ENCODE measurements at places on chromosomes 7 and 10.

- no peak for DNase-seq
Measured at GRCh38 chr7:101068401-101068800, 16.9 kb upstream of the TRIM56 start.

DNA sequence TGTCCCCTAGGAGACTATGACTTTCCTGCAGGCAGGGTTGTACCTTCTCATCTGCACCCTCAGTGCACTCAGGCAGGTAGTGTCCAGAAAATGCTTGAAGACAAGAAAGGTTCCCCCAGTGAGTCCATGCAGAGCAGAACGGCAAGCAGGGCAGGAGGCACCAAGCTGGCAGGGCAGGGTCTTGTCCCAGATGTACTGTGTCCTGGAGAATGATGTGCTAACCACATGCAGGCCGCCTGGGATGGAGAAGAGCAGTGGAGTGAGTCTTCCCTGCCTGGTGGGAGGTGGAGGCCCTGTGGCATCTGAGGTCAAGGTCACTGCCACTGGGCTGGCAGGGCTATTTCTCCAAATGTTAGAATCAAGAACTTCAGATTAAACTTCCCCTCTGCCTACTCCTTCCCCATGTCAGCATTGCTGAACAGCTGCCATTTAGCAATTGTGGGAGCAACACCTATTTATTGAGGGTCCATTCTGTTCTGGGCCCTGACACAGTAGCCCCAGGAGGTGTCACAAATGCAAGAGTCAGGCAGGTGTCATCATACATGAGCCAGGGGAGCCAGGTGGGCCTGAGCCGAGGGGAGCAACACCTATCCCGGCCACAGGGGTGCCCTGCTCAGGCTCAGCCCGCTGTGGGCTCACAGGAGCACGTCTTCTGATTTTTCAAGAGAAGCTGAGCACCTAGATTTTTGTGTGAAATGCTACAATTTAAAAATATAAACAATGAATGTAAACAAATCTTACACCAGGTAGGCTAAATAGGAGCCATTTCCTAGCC, 34.1 kb downstream of the PTPRE start:
- no peak for DNase-seq

- no peak for DNase-seq
Measured at GRCh38 chr7:150854066-150855000, 2.0 kb downstream of the AOC1 start.

GRCh38 chr10:104318810-104319741, 19.2 kb downstream of the ITPRIP start:
- no peak for DNase-seq

- DNase-seq: no peak
Measured at GRCh38 chr10:119318411-119319160, 111.2 kb downstream of the GRK5 start.

DNA sequence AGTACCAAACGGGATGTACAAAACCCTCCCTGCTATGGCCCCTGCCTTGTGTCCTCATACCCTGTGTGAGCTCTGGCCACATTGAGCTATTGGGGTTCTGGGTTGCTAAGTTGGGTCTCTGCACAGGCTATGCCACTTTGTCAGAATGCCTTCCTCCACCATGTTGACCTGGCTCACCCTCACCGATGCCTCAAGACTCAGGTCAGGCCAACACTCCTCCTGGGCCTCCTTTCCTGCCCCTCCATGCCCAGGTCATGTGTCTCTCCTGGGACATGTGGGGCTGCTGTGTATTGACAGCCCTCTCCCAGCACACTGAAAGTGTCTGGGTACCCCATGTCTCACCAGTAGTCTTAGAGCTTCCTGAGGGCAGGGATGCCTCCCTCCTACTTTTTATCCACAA, 14.6 kb downstream of the TRPV5 start:
- DNase-seq: no peak

- DNase-seq: no peak
Measured at GRCh38 chr10:33183655-33184054, 150.8 kb downstream of the NRP1 start.

DNA sequence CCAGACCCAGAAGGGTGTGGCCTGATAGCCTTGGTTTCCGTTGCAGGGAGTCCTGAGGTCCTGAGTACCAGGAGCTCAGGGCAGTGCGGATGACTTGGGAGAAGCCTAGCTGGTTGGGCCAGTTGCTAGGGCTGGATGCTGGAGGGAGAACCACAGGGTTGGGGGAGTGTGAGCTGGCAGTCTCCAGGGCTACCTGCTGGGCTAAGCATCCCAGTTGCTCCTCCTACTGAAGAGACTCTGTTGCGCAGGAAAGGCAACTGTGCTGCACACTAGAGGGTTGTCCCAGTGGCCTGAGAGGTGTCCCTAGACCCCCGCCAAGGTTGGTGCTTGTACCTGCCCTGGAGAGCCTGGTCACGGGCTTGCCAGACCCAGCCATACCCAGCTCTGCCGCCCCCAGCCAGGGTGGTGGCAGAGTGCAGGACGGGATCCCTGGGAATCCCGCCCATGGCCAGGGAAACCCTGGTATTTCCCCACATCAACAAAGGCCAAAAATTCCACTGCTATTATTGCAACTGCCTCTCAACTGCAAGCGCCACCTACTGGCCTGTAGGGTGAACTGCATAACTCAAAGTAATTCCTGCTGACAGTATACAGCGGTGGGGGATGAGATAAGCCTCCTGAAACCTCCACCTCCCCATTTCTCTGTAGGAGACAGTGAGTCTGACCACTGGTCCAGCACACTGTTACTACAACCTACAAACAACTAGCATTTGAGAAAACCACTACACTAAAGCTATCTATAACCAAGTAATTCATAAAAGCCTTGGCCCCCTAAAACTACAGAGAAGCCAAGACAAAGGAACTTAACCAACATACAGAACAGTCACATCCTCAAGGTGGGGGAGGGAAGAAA, 67.6 kb upstream of the DDC start:
- DNase-seq: peak; percentile 43

GRCh38 chr7:135710417-135711138, 17.4 kb downstream of the SLC13A4 start:
- no peak for DNase-seq

GRCh38 chr10:73217628-73218027, 29.4 kb downstream of the DNAJC9 start:
- DNase-seq: no peak

DNA sequence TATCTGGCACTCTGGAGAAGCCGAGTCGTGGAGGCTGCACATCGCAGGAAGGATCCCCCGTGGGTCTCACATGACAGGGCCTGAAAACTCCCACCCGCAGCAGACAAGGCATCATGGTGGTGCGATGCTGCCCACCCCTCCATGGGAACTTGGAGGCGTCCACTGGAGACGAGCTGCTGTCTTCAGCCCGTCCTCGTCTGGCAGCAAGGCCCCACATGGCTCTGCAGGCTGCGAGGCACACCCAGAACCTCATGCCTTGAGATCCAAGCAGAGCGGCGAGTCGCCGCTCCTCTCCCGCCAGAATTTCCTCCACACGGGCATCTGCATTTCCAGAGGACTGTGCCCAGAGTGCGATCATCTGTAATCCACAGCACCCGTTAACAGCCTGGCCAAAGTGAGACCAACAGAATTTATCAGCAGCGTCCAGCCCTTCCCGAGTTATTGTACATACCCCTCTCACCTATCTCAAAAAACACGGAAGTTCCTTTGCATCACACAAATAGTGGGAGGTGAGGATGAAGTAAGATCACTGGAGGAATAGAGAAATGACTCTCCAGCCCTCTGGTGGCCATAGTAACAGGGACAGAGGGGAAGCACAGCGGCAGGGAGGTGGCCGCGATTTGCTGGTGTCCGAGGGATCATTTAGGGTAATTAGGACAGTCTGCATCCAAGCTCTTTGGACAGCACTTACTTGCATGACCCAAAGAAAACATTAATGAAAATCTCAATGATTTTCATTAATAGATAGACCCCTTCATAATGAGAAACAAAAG, 292.4 kb downstream of the USP6NL start:
- no peak for DNase-seq

- DNase-seq: no peak
Measured at GRCh38 chr7:70710011-70710480, 421.9 kb upstream of the GALNT17 start.

DNA sequence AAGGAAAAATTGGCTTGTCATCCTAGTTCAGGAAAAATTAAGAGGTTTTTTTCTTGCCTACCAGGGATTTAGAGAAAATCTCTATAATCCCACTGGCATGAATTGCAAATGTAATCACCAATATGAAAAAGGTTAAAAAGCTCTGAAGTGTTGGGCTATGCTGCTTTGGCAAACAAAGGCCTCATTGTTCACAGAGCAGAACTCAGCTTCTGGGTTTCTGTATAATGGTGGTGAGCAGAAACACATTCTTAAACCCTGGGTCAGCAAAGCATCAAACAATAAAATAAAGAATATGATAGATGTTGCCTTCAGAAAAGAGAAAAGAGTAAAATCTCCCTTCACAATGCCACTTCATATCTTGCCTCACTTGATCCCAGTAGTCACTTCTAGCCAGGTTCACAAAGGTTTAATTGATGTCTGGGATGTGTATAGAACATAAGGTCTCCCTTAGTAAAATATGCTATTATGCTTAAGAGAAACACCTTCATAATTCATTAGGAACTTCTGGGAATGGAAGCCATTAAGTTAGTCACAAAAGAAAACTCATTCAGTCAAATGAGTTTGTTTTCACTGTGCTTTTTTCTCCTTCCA, 1255.5 kb upstream of the PHF14 start:
- DNase-seq: no peak

- no peak for DNase-seq
Measured at GRCh38 chr7:1669954-1670893, at the start of gene ELFN1. Gene ELFN1 (plus strand): TSS chr7:1670277. CDS start chr7:1744597, 74,320 bp downstream.

- no peak for DNase-seq
Measured at GRCh38 chr7:121394709-121395140, 1.4 kb downstream of the FAM3C start.

DNA sequence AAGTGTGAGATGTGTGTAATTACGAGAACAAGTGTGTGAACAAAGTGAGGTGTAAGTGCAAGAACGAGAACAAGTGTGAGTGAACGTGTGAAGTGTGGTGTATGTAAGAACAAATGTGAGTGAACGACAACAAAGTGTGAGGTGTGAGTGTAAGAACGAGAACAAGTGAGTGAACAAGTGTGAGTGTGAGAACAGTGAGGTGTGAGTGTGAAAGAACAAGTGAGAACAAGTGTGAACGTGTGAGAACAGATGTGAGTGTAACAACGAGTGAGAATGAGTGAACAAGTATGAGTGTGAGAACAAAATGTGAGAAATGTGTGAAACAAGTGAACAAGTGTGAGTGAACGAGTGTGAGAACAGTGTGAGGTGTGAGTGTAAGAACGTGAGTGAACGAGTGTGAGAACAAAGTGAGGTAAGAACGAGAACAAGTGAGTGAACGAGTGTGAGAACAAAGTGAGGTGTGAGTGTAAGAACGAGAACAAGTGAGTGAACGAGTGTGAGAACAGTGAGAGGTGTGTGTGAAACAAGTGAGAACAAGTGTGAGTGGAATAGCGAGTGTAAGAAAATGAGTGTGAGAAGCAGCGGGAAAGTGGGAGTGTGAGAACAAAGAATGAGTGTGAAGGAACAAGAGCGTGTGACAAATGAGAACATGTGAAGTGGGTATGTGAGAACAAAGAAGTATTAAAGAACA, 47.2 kb downstream of the ESYT2 start:
- no peak for DNase-seq

GRCh38 chr10:118953598-118954393, 75.7 kb upstream of the NANOS1 start:
- no peak for DNase-seq

DNA sequence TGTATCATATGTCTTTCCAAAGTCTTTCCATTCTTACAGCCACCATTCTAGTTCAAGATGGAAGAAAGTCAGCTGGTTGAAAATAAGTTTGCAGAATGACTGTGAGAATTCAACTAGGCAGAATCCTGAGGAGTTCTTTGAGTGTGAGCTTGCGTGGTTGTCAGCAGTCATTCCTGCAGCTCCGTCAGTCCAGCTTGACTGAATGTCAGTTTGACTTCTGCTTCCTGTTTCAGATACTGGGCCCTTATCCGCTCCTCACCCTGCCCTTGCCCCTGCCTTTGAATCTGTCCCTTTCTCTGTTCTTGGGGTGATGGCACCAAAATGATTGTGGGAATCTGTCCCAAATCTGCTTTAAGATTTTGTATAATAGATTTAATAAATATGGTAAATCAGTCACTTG, 27.8 kb downstream of the SLC26A5 start:
- DNase-seq: no peak

DNA sequence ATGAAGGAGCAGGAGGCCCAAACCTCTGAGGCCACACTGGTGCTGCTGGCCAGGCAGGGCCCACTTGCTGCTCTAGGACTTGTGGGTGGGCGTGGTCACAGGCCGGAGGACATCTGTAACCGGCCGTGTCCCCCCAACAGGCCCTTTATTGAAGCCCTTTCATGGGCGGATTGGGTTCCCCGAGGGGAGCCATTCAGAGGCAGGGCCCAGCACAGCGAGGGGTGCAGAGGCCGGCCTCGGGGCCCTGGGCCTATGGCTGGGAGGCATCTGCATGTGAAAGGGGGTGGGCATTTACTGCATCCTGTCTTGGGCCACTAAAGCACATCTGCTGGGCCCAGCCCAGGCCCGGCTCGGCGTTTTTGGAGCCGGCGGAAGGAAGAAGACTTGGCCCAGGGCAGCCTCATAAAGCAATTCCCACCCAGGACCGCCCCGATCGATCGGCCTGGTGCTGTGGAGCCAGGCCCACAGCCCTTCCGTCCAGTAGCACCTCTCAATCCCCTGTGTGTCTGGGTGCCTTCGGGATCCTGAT, 8.4 kb downstream of the LHPP start:
- no peak for DNase-seq

- no peak for DNase-seq
Measured at GRCh38 chr10:49841615-49842332, 79.7 kb upstream of the OGDHL start.

DNA sequence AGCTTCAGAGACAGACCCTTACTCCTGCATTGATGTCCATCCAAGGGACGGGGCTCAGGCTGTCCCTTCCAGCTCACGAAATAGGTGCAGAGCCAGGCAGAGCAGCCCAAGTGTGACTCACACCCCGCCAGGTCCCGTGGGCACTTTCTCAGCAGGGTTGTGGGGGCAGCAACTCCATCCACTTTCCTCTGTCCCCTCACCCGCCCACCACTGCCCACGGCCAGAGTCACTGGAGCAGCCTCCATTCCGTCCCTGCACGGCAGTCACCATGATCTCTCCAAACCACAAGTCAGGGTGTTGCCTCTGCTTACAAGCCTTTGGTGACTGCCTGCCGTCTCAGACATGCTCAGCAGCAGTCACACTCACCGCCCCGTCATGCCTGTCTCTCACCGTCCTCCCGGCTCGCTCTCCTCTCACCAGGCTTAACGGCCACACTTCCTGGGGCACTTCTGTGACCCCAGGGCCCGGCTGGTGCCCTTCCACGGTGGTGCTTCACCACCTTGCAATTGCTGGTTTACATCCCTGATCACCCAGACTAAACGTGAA, 39.3 kb downstream of the CALML3 start:
- peak; percentile 60 for DNase-seq
